ENCODE measurements at places on chromosomes 1 and 21. TPM values are rescaled to one million over a fixed set of nuclear protein-coding genes. Genes with fewer than 3 reads are reported as not detected.

DNA sequence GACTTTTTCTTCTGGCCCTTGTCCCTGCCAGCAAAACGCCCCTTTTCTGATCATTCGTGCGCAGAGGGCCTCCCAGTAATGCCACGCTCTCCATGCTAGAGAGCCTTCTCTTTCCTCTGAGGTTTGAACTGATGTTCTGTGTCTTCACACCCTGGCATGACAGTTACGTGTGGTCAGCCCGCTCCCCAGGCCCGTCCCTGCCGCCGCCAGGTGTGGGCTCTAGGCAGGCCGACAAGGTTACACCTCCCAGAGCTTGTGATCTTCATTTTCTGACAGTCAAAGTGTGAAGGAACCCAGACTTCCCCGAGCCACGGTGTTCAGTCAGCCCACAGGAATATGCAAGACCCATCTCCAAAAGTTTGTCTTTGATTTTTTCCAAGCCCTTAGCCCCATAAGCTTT lies 265.6 kb downstream of the TM2D1 start:
- DNase-seq = no peak

GRCh38 chr1:31790641-31791091 lies 25.2 kb downstream of the SPOCD1 start:
- DNase-seq = no peak

- no peak for DNase-seq
These were observed 13.1 kb downstream of the MAP1LC3C start for GRCh38 chr1:241985787-241986186.

- DNase-seq = peak; percentile 72
These were observed 92.0 kb downstream of the CNIH3 start for GRCh38 chr1:224707843-224708725.

ATAD3C gene
- total RNA-seq = not detected

DNA sequence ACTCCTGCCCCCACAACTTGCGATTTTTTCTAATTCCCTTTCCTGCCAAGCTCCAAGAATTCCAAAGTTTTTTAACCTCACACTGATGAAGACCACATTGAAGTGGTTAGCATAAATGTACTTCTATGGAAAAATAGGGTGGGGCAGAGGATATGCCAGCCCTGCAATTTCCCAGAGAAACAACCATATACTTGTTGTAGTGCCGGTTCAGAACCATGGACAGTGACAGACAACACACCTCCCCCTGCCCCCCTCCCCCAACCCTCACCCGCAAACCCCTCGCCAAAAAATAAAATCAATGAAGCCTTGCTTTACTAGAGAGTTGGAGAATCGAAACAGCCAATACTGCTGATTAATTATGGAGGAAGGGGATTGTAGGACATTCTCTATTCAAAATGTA lies 109.5 kb upstream of the GRIK3 start:
- peak; percentile 9 for DNase-seq

TNFRSF9 gene
- 5.6 TPM for total RNA-seq

GRCh38 chr1:96596226-96596922 lies 125.2 kb upstream of the PTBP2 start:
- DNase-seq = peak; percentile 10

- DNase-seq = no peak
These were observed 6.9 kb downstream of the ACKR1 start for GRCh38 chr1:159211331-159212136.

DNA sequence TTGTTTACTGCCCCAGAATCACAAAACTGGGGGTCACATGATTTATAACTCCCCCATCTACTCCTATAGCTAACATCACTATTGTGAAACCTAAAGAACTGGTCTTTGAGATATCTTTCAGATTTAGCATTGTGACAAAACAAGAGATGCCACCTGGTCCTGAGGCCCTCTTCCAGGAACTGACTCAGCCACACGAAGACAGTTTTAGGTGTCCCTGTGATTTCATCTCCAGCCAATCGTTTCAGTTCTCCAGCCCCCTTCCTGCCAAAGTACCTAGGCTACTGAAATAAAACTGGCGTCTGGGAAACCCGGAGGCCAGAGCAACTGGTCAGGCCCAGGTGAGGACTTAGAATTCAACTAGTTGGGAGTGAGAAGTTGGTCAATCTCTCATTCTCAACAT lies 36.6 kb downstream of the TBX19 start:
- no peak for DNase-seq

DNM3 gene
- total RNA-seq = 1.7 TPM

MANEAL gene
- not detected for total RNA-seq

DNA sequence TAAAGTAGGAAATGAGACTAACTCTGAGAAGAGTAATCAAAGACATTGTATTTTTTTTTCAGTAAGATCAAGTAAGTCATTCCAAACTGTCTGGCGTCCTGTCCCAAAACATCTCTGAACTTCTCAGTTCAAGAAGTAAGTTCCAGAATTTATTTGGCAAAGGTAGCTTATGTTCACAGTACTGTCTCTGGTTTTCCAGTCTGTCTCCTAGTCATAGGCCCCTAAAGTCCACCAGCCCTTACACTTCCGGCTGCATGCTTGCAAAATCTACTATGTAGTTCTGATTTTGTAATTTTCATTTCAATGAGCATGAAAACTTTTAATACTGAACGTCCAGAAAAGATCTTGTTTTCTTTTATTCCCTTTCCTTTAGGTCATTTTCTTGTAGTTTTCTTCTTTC lies 61.4 kb upstream of the S1PR1 start:
- DNase-seq = no peak

GRCh38 chr1:23444104-23444533 lies 19.6 kb upstream of the TCEA3 start:
- no peak for DNase-seq

SLAMF9 gene
- total RNA-seq = not detected

DNA sequence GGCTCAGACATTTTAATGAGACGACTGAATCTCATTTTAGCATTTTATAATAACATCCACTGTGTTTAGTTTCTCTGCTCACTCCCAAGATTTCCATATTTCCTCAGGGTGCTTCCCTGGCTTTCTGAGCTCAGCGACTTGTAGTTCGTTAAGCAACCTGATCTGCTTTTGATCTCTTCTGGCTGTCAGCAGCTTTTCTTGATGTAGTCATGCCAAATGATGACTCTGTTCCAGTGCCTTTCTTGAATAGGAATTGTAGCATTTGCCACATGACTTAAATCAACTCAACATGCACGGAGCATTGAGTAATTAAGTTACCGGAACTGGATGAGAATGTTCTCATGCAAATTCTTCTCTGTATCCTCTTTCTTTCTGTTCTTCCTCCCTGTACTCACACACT lies 246.1 kb downstream of the FMN2 start:
- DNase-seq = no peak

DNA sequence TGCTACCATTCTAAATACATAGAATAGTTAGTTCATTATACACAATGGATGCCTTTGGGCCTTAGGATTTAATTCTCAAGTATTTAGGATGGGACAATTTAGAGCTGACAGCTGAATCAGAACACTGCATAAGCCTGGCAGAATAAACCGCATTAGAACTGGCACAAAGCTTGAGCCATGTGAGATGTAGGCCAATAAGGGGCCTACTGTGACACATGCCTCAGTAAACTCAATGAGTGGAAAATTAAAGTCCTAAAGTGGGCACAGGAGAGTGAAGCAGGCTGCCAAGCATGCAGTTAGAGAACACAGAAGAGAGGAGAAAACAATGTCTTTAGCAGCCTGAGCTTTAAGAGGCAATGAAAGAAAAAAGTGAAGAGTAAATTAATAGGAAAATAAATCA lies 24.3 kb downstream of the SCYL3 start:
- DNase-seq = no peak

DNA sequence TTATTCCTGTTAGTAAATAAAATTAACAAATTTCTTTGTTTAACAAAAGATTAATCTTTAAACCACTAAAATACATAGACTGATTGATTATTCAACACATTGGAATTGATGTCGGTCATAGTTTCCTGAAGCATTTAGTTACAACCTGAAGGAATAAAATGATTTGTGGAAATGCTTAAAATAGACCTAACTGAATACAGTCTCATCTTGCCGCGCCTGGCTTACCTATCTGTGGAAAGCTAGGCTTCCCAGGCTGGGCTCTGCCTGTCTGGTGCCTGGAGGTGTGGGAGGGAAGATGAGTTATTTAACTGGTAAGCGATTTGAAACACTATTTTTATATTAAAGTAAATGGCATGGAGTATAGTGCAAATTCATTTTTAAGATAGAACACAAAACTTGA lies 10.2 kb downstream of the RHOU start:
- no peak for DNase-seq

FCRL6 gene
- not detected for total RNA-seq

DNA sequence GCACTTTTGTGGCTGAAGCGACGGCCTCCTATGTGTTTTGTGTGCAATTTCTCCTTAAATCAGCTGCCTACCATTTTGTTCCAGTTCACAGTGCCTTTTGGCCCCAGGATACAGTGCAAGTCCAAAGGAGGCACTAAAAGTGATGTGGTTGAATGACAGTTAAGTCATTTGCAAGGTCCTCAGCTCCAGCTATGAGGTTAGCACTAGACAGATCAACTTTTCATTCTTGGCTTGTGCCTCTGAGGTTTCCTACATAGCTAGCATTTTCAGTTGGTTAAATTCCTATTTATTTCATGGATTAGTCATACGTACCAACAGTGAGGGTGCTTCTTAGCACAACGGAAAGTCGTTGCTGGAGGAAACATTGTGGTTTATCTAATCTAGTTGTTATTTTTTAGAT lies 59.3 kb upstream of the NTPCR start:
- peak; percentile 62 for DNase-seq

DNA sequence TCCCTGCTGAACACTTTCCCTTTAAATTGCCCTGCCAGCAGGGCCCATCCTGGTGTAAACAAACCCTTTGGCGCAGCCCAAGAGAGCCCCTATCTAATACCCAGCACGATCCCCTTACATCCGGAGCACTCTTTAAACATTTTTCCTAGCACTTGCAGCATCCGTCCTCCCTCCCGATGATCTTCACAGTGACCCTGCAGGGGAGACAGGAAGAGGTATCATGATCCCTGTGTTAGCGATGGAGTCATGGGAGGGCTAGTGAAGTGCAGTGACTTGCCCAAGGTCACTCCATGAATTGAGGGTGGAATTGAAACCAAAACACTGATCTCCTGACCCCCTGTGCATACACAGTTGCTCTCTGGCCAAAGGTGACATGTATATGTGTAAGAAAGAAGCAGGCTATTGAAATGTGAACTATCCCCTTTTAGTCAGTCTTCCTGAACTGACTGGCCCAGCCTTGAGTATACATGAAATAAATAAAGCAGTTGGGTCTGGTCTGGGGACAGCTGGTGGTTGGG lies 9.8 kb upstream of the KCNQ4 start:
- no peak for DNase-seq

TIAM1 gene
- 7.8 TPM for total RNA-seq

DNA sequence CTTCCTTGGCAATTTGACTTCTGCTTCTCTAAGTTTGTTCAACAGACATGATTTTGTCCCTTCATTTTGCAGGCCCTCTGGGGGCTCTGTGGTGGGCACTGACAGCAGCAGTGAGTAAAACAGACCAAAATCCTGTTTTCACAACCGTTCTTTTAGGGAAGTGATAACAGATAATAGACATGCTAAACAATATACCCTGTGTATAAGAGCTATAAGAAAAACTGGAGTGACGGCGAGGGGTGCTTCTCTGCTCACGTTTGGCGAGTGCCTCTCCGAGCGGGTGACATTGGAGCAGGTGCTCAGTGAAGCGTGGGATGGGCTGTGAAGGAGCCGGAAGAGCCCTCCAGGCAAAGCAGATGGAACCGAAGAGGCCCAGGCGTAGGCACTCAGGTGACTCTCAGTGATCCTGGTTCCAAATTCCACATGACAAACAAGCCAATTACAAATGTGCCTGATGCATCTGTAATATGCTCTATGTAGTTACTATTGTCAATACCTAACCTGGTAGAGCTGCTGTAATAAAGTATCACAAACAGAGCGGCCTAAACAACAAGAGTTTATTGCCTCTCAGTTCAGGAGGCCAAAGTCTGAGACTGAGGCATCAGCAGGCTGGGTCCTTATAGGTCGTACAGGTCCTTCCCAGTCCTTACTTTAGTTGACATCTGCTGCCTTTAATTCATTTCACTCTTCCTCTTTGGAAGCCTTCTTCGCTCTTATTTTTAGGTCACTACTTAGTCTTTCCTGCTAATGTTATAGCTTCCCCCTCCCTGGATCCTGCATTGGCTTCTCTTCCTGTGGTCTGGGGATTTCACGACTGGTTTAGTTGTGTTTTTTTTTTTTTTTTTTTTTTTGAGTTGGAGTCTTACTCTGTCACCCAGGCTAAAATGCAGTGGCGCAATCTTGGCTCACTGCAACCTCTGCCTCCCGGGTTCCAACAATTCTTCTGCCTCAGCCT lies 20.1 kb downstream of the OR2B11 start:
- DNase-seq = no peak

DNA sequence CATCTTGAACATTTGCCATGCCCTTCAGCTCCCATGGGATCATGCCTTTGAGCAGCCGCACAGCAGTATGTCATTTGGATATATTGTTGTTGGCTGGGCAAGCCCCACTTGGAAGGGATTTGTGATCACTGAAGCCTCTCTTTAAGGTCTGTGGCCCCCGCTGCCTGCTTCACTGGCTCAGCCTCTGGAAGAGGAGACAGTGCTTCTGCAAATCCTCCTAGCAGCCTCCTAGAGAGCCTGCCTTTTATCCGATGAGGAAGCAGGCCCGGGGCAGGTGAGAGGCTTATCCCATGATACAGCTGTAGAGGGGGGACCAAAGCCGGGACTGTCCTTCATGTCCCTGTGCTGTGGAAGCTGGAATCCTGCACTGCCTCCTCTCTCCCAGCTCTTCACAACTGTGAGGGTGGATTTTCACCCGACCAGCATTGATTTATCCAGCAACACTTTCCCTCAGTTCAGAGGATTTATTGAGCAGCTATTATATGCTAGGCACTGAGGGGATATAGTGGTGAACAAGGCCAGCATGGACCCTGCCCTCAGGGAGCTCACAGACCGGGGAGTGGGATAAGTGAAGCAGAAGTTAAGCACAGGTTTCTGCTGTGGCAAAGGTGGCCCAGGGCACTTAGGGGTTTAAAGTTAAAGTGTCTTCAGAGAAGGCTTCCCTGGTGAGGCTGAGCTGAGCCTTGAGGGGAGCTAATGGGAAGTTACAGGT lies 3.9 kb downstream of the TMEM61 start:
- no peak for DNase-seq

DNA sequence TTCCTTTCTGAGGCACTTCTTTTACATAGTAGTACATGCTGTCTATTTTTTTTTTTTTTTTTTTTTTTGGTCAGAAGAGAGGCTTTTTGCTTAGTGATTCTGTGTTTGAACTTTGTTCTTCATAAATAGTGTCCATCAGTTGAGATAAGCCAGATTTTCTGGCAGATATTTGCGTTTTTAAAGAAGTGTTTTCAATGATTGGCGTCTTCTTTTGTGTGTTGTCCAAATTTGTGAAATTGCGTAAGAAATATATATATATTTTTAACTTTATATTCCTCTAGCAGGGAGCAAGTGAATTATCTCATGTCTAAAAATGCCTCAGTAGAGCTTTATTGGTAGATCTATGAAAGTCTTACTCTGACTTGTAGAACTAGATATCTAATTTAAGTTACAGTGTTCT lies 28.3 kb downstream of the NEK7 start:
- DNase-seq = no peak

- no peak for DNase-seq
These were observed 76.5 kb downstream of the ZNF281 start for GRCh38 chr1:200333329-200333728.

GRCh38 chr21:32698971-32699693 lies 28.7 kb downstream of the SYNJ1 start:
- DNase-seq = no peak

Measured in SJSA1 (cell line).